DMS79 (cell line): ENCODE measurements at places on chromosomes 4 and X.

DNA sequence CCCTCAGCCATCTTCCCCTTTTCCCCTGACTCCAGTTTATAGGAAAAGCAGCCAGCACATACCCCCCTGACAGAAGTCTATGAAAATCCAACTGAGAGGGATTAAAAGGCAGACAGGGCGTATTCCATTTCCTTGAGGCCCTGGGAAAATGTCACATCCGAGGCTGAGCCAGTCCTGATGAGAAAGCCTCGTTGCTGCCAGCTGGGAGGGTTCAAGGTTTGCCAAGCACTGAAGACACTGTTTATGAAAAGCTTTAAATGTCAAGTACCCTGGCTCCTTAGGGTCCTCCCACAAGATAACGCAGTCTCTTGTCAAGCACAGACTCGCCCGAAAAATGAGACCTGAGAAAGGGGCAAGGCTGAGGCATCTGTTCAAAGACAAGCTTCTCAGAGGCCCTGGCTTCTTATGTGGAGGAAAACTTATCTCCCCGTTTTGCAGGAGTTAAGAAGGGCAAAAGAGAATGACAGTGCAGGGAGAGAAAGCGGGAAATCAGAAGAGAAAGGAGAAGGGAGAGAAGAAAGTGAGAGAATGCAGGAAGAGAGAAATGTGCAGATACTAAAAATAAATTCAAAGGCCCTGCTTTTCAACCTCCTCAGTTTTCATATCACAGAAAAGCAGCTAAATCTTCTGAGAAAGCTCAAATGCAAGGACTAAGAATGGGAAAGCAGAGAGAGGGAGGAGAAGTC, 44.7 kb downstream of the SCD5 start:
- DNase-seq: peak; percentile 70

DNA sequence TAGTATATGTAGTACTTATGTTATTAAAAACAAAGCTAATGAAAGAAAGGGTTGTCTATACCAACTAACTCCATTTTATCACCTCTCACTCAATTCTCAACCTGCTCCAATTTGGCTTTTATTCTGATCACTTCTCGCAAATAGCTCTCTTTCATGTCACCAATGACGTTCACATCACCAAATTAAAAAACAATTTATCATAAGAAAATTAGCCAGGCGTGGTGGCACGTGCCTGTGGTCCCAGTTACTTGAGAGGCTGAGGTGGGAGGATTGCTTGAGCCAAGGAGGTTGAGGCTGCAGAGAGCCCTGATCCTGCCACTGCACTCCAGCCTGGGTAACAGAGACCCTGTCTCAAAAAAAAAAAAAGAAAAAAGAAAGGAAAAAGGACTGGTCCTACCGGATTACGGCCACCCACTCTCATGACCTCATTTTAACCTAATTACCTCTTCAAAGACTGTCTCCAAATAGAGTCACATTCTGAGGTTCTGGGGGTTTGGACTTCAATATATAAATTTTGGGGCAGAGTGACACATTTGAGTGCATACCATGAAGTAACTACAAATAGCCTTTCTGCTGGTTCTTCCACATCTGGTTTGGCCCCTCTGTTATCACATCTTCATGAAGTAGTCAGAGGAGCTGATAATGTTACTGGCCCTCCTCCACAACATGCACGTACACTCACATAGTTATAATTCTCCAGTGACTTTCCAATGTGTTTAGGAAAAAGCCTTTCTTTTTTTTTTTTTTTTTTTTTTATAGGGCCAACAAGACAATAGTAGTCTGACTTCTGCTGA, 15.8 kb upstream of the RBMX start:
- DNase-seq: no peak

DNA sequence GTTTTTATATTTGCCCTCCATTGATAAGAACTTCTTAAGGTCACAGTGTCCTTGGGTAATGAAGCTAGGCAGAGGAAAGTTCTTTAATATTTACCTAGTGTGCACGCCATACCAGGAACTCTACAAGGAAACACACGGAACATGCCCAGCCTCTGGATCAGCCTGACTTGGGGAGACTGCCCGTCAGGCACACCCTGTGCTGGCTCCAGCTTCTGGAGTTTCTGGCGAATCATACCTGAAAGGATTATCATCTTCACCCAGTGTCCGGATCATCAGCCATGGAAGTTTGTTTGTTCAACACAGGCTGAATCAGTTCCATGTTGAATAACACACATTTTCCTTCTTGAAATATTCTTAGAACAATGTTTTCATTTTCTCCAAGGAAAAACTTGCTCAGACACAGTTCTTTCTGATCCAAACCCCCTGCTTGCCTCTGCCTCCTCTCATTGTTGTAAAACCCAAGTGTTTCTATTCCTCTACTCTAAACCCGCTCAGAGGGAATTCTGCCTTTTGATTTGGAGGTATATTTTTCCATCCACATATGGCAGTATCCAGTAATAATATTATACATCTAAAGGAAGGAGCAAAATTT, 176.7 kb downstream of the SHROOM3 start:
- DNase-seq: no peak

GRCh38 chr4:38980903-38981676, 51.1 kb downstream of the TMEM156 start:
- no peak for DNase-seq

DNA sequence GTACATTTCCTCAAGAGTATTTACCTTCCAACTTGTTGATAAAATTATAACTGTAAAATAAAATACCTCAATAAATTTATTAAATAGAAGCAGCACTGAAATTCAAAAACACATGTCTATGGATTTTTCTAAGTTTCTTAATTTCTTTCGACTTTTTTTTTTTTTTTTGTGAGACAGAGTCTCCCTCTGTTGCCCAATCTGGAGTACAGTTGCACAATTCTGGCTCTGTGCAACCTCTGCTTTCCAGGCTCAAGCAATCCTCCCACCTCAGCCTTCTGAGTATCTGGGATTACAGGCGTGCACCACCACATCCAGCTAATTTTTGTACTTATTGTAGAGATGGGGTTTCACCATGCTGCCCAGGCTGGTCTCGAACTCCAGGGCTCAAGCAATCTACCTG, 79.8 kb downstream of the IQCM start:
- DNase-seq: no peak

DNA sequence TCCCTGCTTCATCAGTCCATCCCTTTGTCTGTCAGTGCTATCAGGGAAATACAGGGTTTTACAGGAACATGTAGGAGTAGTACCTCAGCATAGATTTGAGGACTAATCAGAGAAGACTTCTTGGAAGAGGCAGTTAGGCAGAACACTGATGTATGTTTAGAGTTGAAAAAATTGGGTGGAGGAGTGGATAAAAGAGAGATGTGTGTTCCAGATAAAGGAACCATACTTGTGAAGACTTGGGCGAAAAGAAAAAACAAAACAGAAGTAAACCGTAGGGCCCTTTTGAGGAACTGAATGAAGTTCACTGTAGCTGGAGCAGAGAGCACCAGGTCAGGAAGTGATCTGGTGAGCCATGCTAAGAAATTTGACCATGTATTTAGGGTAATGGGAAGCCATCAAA, 32.3 kb downstream of the AFF1 start:
- DNase-seq: no peak

DNA sequence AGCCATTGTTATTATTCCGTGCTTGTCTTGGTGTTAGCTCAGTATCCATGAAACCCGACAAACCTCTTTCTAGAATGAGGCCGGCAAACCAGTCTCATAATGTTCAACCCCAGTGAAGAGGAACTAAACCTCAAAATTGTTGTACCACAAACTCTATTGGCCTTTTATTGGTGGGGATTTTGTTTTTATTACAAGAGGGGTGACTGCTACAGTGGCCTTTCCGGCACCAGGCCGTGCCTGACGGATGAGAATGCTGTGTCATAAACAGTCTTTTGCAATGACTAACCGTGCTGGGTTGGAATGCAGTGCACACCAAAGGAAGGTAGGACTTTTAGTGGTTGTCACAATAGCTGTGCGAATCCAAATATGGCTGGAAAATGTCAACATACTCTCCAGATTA, 60.8 kb downstream of the SHROOM2 start:
- no peak for DNase-seq

GRCh38 chr4:40856277-40856839, 106.6 kb downstream of the NSUN7 start:
- DNase-seq: no peak

DNA sequence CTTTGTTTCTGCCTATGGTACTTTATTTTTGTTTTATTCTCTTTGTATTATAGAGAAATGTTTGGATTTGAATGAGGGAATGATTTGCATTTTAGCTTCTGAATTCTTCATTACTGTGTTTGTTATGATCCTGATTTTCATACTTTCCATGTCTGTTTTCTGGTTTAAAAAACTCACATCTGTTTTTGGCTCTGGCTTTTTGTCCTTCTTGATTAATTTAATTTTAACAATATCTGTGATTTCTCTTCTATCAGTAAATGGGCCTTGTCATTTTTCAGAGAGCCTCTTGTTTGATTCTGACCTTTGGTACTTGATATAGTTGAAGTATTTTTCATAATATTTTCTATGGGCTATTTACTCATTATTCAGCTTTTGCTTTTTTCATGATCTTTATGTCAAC, 341.6 kb upstream of the HAND2 start:
- DNase-seq: no peak

DNA sequence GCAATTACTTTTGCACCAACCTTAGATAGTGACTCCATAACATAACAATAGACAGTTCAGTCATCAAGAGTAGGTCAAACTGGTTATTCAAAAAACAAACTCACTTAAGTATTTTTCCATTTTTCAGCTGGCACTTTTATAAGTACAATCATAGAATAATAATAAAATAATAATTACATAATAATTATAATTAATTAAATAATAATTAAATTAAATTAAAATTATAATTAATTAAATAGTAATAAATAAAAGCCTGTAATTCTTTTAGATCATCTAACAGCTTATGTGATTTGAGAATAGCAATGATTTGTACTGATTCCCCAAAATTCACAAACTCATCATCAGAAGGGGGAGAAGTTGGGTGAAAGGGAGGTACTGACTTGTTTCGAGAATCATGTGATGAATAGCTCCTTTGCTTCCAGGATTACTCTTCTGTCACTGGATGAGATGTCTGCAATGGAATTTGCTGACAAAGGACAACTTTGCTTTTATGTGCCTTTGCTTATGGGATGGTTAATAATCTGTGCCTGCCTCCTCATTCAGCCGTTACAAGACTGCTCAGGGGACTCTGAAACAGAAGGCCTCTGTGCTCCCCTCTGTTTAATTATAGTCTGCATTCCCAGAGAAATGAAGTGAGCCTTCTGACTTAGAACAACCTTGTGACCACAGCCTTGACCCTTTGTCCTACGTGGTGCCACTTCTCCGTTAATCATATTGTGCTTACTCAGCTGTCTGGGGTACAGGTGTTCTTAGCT, 104.8 kb upstream of the ENPEP start:
- DNase-seq: no peak

DNA sequence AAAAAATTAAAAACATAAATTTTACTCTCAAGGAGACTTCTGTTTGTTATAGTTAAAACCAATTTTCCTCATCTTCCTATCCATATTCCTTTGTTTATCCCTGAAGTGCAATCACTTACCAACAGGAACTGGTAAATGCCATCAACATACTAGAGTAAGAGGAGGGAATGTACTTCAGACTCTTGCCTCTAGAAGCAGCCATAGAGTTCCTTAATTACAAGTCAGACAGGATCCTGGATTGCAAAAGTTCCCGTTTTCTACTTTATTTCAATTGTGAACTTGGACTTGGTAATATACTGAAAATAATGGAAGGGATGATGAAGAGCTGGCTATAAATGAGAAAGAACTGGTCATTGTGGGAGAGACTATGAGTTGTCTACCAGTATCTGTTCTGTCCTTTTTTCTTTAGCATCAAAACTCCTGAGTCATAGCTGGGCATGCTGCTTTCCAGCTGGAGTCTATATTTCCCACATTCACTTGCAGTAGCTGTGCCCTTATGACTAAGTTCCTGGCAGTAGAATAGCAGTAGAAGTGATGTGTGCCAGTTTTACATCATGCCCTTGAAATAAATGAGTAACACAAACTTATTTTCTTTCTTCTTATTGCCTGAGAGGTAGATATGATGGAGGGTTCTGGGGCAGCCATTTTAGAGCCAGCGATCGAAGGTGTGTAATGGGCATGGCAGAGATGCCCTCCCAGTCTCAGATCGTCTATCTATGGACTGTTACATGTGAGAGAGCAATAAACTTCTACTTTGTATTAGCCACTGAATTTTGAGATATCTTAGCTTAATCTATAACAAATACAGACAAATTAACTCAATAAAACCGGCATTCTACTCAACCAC, 26.8 kb upstream of the SPARCL1 start:
- DNase-seq: no peak

DNA sequence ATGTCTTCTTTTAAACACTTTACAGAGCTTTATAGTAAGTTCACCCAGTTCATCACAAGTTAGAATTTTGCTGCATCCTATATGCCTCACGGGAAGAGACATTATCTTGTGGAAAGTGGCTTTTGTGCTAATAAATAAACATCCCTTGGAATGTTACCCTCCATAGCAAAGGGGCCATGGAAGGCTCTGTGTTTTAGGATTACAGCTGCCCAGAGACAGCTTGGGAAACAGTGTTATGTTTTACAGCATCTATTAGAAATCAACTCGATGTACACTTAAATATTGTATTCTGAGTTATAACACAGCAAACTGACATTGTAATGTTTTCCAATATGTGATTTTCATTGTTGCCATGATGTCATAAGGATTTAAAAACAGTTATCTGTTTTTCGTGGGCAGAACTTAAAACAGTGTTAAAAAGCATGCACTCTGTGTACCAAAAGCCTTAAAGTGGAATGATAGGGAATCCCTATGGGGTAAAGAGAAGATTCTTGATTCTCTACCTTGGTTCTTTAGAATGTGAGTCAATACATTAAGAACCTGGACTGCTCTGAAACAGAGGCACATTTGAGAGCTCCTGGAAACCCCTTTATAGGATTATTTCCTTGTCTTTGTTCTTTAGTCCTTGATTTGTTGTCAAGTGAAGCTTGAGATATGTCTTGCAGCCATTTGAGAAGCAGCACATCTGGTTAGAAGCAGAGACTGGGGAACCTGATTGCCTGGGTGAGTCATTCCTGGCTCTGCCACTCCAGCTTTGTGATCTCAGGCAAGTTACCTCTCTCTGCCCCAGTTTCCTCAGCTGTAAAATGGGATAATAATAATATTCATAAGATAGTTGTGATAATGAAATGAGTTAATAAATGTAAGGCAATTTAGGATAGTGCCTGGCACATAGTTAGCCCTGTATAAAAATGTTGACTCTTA, 41.6 kb downstream of the ARHGAP10 start:
- DNase-seq: no peak

- no peak for DNase-seq
Measured at GRCh38 chrX:111652719-111653118, 28.3 kb upstream of the ALG13 start.

GRCh38 chr4:13611283-13611842, 16.2 kb downstream of the BOD1L1 start:
- DNase-seq: no peak

- DNase-seq: no peak
Measured at GRCh38 chr4:41227902-41228301, 13.6 kb upstream of the APBB2 start.

DNA sequence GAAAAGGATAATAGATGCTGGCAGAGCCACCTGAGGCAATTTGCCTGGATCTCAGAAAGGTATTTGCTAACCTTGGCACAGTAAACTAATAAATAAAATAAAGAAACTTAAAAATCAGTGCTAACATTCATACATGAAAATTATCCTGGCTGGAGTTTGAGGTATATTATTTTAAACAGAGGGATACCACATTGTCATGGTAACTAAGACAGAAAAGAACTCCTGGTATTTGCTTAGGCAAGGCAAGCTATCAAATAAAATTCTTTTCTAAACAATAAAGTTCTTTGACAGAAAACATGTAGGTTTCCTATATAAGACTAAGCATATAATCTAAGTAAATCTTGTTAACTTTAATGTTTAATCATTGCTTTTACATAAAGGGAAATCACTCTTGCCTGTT, 218.8 kb downstream of the MAGEB17 start:
- no peak for DNase-seq

- DNase-seq: no peak
Measured at GRCh38 chr4:81449015-81449414, 22.7 kb downstream of the RASGEF1B start.
